ENCODE measurements at places on chromosomes 3 and 15. TPM values are rescaled to one million over a fixed set of nuclear protein-coding genes. Genes with fewer than 3 reads are reported as not detected.

PLA2G4E gene
- total RNA-seq = not detected

SAXO2 gene
- total RNA-seq = 0.25 TPM

PLSCR5 gene
- not detected for total RNA-seq

TMEM44 gene
- 16.7 TPM for total RNA-seq

ABI3BP gene
- 108 TPM for total RNA-seq

TERC gene
- total RNA-seq = 124 TPM

C3orf33 gene
- 5.7 TPM for total RNA-seq

ANKDD1A gene
- 2.9 TPM for total RNA-seq

LRRC3B gene
- not detected for total RNA-seq

FAM81A gene
- total RNA-seq = 2.6 TPM

TMCO5A gene
- 0.49 TPM for total RNA-seq

SYNM gene
- 3.4 TPM for total RNA-seq

NDN gene
- total RNA-seq = 89.0 TPM

THPO gene
- total RNA-seq = 0.49 TPM

TAMM41 gene
- 8.6 TPM for total RNA-seq

EPM2AIP1 gene
- 26.5 TPM for total RNA-seq

SLC2A2 gene
- total RNA-seq = not detected

STRIT1 gene
- total RNA-seq = not detected

ISLR2 gene
- 0.36 TPM for total RNA-seq

SUCNR1 gene
- 4.5 TPM for total RNA-seq

WNT5A gene
- 42.4 TPM for total RNA-seq

ADPRH gene
- total RNA-seq = 4.1 TPM

Data from fibroblast of the aortic adventitia (primary cell).